Naive thymus-derived CD4-positive, alpha-beta T cell (primary cell): ENCODE measurements at places on chromosomes 16 and 17. TPM values are rescaled to one million over a fixed set of nuclear protein-coding genes. Genes with fewer than 3 reads are reported as not detected.
A peak's percentile ranks its signal among the peaks of the same experiment; 100 is the strongest.

GRCh38 chr17:64125937-64126336 lies 4.0 kb downstream of the ERN1 start:
- peaks cover 28% of the 10 kb centered on the region for H3K4me1 ChIP-seq
- no peak overlapping the region for H3K4me3 ChIP-seq
- no peak overlapping the region for H3K27ac ChIP-seq
- H3K27me3 ChIP-seq: no peaks in the 10 kb centered on the region

- peaks cover 6% of the 10 kb centered on the region for H3K36me3 ChIP-seq
- DNase-seq: peak; percentile 90
- peak overlapping the region; percentile 59 for H3K4me3 ChIP-seq
- H3K4me1 ChIP-seq: peaks cover 44% of the 10 kb centered on the region
- peak overlapping the region; percentile 77 for H3K27ac ChIP-seq
These were observed 17.5 kb downstream of the SBK1 start for GRCh38 chr16:28309811-28310311.

- no peaks in the 10 kb centered on the region for H3K27me3 ChIP-seq
- peaks cover 14% of the 10 kb centered on the region for H3K4me1 ChIP-seq
- H3K36me3 ChIP-seq: peaks cover 22% of the 10 kb centered on the region
- H3K27ac ChIP-seq: peak overlapping the region; percentile 98
These were observed 690 bp downstream of the NDE1 start for GRCh38 chr16:15650698-15651171.

WNT9B gene
- total RNA-seq: not detected

- no peak overlapping the region for H3K27ac ChIP-seq
- H3K36me3 ChIP-seq: no peaks in the 10 kb centered on the region
- no peaks in the 10 kb centered on the region for H3K4me1 ChIP-seq
- no peaks in the 10 kb centered on the region for H3K27me3 ChIP-seq
These were observed 14.5 kb downstream of the C17orf100 start for GRCh38 chr17:6666077-6666521.

- H3K4me3 ChIP-seq: no peak overlapping the region
- no peak for DNase-seq
- no peaks in the 10 kb centered on the region for H3K4me1 ChIP-seq
- H3K27me3 ChIP-seq: no peaks in the 10 kb centered on the region
These were observed 116.7 kb upstream of the CES5A start for GRCh38 chr16:55991843-55992242.

DNA sequence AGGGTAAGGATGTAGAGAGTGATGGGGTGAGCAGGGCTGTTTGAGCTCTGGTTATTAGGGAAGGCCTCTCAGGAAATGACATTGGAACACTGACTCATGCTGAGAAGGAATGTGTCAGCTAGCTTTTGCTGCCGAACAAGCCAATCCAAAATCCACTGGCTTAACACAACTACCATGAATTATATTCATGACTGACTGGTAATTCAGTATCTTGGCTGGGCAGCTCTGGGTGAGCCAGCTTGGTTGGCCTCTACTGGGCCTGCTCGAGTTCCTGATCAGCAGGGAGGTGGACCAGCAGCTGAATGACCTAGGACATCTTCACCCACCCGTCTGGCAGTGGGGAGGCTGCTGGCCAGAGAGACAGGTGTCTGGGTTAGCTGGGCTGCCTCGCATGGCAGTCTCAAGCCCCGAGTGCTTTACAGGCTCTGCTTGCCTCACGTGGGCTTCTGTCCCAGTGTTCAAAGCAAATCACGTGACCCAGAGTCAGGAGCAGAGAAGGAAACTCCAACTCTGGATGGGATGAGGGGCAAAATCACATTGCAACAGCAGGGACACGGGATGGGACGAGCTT lies 209.4 kb downstream of the KATNIP start:
- peaks cover 30% of the 10 kb centered on the region for H3K36me3 ChIP-seq
- H3K4me1 ChIP-seq: no peaks in the 10 kb centered on the region
- no peaks in the 10 kb centered on the region for H3K27me3 ChIP-seq
- H3K27ac ChIP-seq: no peak overlapping the region
- H3K4me3 ChIP-seq: no peak overlapping the region

FAHD1 gene
- total RNA-seq: 8.9 TPM

TP53TG3B gene
- total RNA-seq: not detected

MYO18A gene
- 144 TPM for total RNA-seq

GRCh38 chr17:19238167-19238505 lies 970 bp downstream of the EPN2 start:
- H3K36me3 ChIP-seq: peaks cover 5% of the 10 kb centered on the region
- H3K4me3 ChIP-seq: peak overlapping the region; percentile 63
- no peaks in the 10 kb centered on the region for H3K27me3 ChIP-seq
- peak; percentile 5 for DNase-seq
- no peaks in the 10 kb centered on the region for H3K4me1 ChIP-seq

- H3K4me3 ChIP-seq: no peak overlapping the region
- no peak for DNase-seq
These were observed 789.9 kb upstream of the KIF2B start for GRCh38 chr17:53032861-53033271.

GRCh38 chr16:361872-362701 lies 8.3 kb downstream of the MRPL28 start:
- DNase-seq: peak; percentile 72
- no peaks in the 10 kb centered on the region for H3K36me3 ChIP-seq
- no peaks in the 10 kb centered on the region for H3K27me3 ChIP-seq
- no peaks in the 10 kb centered on the region for H3K4me1 ChIP-seq

AOC3 gene
- 0.99 and 2.0 TPM in 2 replicates for total RNA-seq

- no peak overlapping the region for H3K4me3 ChIP-seq
- DNase-seq: no peak
- H3K4me1 ChIP-seq: no peaks in the 10 kb centered on the region
- H3K27ac ChIP-seq: no peak overlapping the region
These were observed 4.9 kb upstream of the ASGR1 start for GRCh38 chr17:7184091-7184488.

DNA sequence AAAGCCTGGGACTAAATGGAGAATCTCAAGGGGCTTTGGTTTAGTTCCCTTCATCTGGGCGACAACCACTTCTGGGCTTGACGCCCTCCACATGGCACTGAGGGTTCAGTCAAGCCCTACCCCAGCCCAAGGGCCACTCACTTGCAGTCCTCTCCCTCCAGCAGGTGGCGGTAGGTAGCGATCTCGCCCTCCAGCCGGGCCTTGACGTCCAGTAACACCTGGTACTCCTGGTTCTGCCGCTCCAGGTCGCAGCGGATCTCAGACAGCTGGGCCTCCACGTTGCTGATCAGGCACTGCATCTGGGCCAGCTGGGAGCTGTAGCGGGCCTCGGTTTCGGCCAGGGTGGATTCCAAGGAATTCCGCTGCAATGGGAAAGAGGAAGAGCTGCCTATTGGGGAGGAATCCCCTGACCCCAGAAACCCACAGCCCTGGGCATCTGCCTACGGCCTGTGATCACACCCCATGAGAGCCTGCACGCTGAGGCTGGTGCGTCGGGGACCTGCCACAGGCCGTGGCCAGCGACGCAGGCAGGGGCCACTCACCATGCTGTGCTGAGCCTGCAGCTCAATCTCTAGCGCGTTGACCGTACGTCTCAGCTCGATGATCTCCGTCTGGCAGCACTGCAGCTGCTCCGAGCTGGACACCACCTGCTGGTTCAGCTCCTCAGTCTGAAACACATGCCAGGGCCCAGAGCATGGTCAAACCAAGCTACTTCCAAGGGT lies 2.7 kb downstream of the KRT36 start:
- no peak for DNase-seq
- H3K27ac ChIP-seq: no peak overlapping the region
- no peaks in the 10 kb centered on the region for H3K36me3 ChIP-seq

GRCh38 chr17:45575126-45575885 lies 84.8 kb upstream of the PLEKHM1 start:
- no peak for DNase-seq
- H3K36me3 ChIP-seq: no peaks in the 10 kb centered on the region
- no peaks in the 10 kb centered on the region for H3K4me1 ChIP-seq
- no peaks in the 10 kb centered on the region for H3K27me3 ChIP-seq
- H3K27ac ChIP-seq: no peak overlapping the region
- no peak overlapping the region for H3K4me3 ChIP-seq

ARL6IP1 gene
- 89.7 TPM for total RNA-seq

USP43 gene
- not detected for total RNA-seq

KRT32 gene
- total RNA-seq: not detected

- peak overlapping the region; percentile 98 for H3K27ac ChIP-seq
- no peaks in the 10 kb centered on the region for H3K27me3 ChIP-seq
- peak; percentile 40 for DNase-seq
These were observed 10.5 kb upstream of the TSPOAP1 start for GRCh38 chr17:58338841-58339754.

GPS2 gene
- total RNA-seq: 107 TPM

GRCh38 chr16:87794485-87795078 lies 28.8 kb upstream of the KLHDC4 start:
- H3K27ac ChIP-seq: no peak overlapping the region
- H3K27me3 ChIP-seq: no peaks in the 10 kb centered on the region
- H3K36me3 ChIP-seq: no peaks in the 10 kb centered on the region

- no peaks in the 10 kb centered on the region for H3K36me3 ChIP-seq
- H3K4me3 ChIP-seq: no peak overlapping the region
- H3K4me1 ChIP-seq: peaks cover 9% of the 10 kb centered on the region
- H3K27me3 ChIP-seq: no peaks in the 10 kb centered on the region
- H3K27ac ChIP-seq: no peak overlapping the region
- DNase-seq: no peak
These were observed 127.6 kb upstream of the TNRC6C start for GRCh38 chr17:77830816-77831473.

- H3K36me3 ChIP-seq: no peaks in the 10 kb centered on the region
- no peak overlapping the region for H3K27ac ChIP-seq
- H3K27me3 ChIP-seq: no peaks in the 10 kb centered on the region
- H3K4me3 ChIP-seq: no peak overlapping the region
These were observed 48.9 kb upstream of the DOC2B start for GRCh38 chr17:230395-230770.

DNA sequence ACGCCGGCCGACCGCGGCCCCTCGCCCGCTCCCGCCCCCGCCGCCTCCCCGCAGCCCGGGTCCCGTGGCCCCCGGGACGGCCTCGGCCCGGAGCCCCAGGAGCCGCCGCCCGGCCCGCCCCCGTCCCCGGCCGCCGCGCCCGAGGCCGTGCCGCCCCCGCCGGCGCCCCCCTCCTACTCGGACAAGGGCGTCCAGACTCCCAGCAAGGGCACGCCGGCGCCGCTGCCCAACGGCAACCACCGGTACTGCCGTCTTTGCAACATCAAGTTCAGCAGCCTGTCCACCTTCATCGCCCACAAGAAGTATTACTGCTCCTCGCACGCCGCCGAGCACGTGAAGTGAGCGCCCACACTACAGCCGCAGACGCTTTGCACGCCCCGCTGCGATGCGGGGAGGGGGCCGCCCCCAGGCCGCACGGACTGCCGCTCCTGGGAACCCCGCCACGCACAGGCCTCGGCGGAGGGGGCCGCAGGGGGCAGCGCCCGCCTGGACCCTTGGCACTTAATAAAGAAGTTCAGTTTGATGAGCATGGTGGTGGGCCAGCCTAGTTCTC lies 35.5 kb upstream of the ZC3H18 start:
- no peaks in the 10 kb centered on the region for H3K36me3 ChIP-seq
- peak overlapping the region; percentile 80 for H3K27ac ChIP-seq
- H3K27me3 ChIP-seq: no peaks in the 10 kb centered on the region

KCNH4 gene
- total RNA-seq: 0.12 TPM

UMOD gene
- total RNA-seq: not detected in 2 replicates

TRPV3 gene
- not detected for total RNA-seq

- DNase-seq: no peak
- H3K27ac ChIP-seq: no peak overlapping the region
- peaks cover 53% of the 10 kb centered on the region for H3K4me1 ChIP-seq
- H3K4me3 ChIP-seq: no peak overlapping the region
These were observed 15.3 kb downstream of the KSR1 start for GRCh38 chr17:27471321-27472269.

DNA sequence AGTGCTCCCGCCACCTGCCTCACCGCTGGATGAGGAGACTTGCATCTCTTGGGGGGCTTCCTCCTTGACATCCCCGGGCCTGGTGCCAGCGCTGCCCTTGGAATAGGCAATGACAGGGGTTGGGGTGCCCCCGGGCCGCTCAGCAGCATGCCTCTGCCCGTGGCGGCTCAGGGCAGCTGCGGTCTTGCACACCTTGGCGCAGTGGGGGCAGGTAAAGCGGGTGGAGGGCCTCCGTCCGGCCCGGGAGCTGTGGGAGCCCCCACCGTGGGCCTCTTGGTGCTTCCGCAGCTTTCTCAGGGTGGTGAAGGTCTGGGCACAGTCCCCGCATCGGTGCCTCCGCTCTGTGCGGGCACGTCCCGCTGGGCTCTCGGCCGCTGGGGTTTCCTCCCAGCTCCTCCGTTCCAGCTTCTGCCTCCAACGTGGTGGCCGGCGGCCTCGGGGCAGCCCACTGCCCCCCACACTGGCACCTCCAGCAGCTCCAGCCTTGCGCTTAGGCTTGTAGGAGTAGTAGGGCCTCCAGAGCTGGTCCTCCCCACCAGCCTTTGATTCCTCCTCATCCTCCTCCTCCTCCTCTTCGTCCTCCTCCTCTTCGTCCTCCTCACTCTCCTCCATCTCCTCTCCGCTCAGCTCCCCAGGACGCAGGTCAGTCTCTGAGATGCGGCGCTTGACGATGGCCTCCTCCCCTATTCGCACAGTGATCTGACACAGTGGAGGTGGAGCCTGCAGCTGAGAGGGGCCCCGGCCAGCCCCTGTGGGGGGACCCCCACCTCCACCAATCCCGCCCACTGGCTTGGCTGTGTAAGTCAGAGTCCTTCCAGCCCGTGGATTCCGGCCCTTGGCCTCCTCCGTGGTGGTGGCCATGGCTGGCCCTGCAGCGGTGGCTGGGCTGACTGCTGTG lies 16.7 kb downstream of the ZBTB4 start:
- no peak overlapping the region for H3K27ac ChIP-seq
- no peak for DNase-seq
- no peaks in the 10 kb centered on the region for H3K4me1 ChIP-seq
- no peaks in the 10 kb centered on the region for H3K27me3 ChIP-seq

KRTAP9-4 gene
- total RNA-seq: not detected in 2 replicates

- DNase-seq: no peak
- no peaks in the 10 kb centered on the region for H3K27me3 ChIP-seq
- no peaks in the 10 kb centered on the region for H3K4me1 ChIP-seq
- no peaks in the 10 kb centered on the region for H3K36me3 ChIP-seq
These were observed 135.0 kb upstream of the FOXF1 start for GRCh38 chr16:86375364-86375763.

DNA sequence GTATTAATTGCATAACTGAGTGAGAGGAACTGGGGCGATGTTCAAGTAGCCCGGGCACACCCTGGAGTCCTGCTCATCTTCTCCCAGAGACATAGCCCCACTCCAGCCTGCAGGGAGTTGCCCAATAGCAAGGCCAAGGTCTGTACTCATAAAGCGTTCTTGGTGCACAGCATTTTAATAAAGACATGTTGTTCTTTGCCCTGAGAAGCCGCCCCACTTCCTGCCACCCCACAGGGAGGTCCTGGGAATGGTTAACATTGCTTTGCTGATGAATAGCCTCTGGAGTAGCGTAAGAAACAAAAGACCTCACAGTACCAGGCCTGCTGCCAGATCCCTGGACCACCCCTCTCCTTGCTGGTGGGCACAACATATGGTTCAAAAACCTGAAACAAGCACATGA lies 21.6 kb upstream of the CDH1 start:
- H3K4me3 ChIP-seq: no peak overlapping the region

- no peak for DNase-seq
- no peak overlapping the region for H3K27ac ChIP-seq
- peaks cover 4% of the 10 kb centered on the region for H3K27me3 ChIP-seq
These were observed 40.4 kb downstream of the ZNF778 start for GRCh38 chr16:89257757-89258465.

GRCh38 chr16:81804134-81804610 lies 25.1 kb downstream of the PLCG2 start:
- H3K36me3 ChIP-seq: no peaks in the 10 kb centered on the region
- H3K4me3 ChIP-seq: no peak overlapping the region
- DNase-seq: no peak
- no peak overlapping the region for H3K27ac ChIP-seq
- no peaks in the 10 kb centered on the region for H3K27me3 ChIP-seq

FTO gene
- 47.2 TPM for total RNA-seq

GRCh38 chr16:85865-86264 lies 7.8 kb downstream of the MPG start:
- no peak overlapping the region for H3K27ac ChIP-seq
- H3K4me3 ChIP-seq: no peak overlapping the region
- no peaks in the 10 kb centered on the region for H3K36me3 ChIP-seq

QRICH2 gene
- 3.3 and 3.5 TPM in 2 replicates for total RNA-seq
